ENCODE measurements at places on chromosomes 5 and 9.

GRCh38 chr5:33023649-33024048, 312.5 kb downstream of the NPR3 start:
- DNase-seq, result peak; percentile 86

GRCh38 chr5:68375540-68375939, 160.0 kb downstream of the PIK3R1 start:
- no peak for DNase-seq

DNA sequence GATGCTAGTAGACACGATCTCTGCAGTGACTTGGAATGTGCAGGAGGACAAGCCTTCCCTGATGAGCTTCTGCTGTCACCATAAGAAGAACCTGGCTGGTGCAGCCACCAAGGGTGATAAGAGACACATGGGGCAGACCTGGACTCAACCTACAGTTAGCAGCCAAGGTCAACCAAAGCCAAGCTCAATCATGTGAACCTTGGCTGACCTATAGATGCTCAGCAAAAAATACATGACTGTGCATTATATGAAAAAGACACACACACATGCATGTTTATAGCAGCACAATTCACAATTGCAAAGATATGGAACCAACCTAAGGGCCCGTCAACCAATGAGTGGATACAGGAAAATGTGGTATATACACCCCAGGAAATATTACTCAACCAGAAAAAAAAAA, 86.9 kb downstream of the TARS1 start:
- no peak for DNase-seq

DNA sequence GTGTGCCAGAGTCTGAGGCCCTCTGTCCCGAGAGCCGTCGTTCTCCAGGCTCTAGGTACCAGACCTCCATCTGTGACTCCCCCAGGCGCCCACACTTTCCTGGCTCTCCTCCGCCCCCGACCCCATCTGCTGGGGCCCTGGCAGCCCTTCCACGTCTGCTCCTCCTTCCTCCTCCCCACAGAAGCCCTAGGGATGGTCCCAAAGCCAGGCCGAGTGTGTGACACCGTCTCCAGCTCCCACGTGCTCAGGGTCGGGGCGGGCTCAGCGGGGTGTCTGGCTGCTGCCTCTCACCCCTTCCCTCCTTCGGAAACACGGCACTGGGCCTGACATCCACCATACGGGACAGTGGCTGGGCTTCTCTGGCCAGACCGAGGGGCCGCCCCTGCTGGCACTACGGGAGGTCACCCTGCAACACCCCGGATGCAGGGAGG, 20.5 kb upstream of the SLC6A19 start:
- no peak for DNase-seq

DNA sequence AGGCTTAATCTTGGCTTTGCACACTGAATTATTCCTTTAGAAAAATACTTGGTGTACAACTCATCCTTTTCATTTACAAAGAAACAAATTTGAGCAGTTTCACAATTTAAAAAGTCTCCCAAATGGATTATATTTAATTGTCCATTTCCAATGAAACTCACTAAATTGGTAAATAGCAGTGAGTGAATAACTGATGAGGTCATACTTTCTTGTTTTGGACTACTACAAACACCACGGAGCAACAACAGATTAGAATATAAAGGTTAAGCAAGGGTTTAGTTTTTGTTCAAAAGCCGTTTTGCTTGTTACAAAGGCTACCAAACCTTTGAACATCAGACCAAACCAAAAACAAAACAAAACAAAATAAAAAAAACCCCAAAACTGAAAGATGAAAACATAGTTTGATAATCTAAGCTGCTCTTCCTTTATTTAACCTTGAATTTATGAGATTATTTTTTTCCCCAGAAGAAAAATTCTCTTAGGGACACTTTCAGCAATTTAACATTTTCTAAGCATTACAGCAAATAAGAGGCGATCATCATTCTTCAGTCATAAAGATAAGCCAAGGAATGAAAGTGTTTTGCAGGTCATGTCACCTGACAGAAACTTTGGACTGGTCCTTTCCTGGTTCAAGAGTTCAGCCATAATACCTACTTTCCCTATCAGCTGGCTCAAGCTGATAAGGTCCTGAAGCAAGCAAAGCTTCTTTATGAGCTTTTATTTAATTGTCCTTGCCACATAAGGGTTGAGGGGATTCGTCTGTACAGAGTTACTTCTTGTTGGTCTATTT, 99.7 kb upstream of the CDKN2B start:
- no peak for DNase-seq

- peak; percentile 32 for DNase-seq
These were observed 414.8 kb downstream of the GADD45G start for GRCh38 chr9:90019626-90020025.

DNA sequence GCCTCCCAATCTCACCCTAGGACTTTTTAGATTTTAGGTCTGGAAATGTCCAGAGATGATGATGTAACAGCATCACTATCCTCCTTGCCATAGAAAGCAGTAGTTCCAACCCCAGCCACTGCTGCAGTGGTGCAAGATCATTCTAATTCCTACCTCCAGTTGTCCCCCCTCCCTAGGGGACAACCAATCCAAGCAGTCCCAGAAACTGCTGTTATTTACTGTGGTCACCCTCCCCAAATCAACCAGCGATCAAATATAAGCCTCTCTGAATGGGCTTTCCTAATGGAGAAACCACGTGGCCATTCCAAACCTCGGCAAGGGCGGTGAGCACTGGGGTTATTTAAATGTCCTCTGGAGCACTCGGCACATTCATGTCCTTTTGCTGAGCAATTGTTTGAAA, 159.8 kb downstream of the SLF1 start:
- no peak for DNase-seq

DNA sequence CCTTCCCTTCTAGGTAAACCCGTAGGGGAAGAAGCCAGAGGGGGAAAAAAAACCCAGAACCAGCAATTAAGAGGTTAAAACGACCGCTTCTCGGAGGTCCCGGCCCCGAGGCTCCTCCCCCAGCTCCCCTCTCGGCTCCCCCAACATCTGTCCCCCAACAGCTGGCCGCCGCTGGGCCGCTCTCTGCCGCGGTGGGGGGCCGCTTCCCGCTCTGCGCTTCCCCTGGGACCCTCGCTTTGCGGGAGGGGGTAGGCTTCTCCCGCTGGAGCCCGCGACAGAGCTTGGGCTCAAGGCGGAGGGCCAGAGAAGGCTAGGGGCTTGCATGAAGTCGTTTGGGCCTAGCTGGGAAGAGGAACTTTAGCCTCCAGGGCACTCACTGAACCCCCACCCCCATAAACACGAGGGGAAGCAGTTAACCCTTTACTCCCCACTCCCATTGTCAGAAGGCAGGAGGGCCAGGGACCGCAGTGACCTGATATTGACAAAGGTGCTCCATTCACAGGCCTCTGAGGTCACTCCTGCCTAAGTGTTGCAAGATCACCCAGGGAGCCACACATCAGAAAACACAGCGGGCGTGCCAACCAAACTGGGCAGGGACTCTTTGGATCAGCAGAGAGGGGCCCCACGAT, 7.5 kb downstream of the LHX6 start:
- no peak for DNase-seq
